Esophagus squamous epithelium (tissue), 5 donors: ENCODE measurements at places on chromosomes 4 and X.

- DNase-seq = no peak
Observed at GRCh38 chr4:125244848-125245450, 69.8 kb upstream of the FAT4 start.

GRCh38 chr4:176780995-176781738, 11.6 kb downstream of the VEGFC start:
- no peak for DNase-seq

GRCh38 chr4:107404591-107405300, 315.3 kb downstream of the PAPSS1 start:
- no peak for DNase-seq

DNA sequence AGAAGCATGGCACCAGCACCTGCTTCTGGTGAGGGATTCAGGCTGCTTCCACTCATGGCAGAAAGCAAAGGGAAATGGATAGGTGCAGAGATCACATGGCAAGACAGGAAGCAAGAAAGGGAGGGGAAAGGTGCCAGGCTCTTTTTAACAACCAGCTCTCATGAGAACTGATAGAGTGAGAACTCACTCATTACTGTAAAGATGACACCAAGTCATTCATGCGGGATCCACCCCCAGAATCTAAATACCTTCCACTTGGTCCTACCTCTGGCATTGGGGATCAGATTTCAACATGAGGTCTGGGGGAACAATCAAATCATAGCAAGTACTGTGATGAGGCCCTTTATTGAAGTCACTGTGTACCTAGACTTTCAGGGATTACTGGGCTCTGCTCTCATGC, 72.0 kb upstream of the PRDM5 start:
- no peak for DNase-seq

DNA sequence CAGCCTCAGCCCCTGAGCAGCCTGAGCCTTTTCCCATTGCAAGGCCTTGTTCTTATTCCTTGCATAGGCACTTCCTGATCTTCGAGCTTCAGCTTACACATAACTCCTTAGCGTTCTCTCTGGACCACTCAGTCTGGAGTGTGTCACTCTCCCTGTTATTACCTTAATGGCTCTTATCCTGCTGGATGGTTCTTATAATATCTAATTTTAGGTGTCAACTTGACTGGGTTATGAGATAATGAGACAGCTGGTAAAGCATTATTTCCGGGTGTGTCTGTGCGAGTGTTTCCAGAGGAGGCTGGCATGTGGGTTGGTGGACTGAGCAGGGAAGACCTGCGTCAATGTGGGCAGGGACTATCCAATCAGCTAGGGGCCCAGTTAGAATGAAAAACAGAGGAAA, 75.7 kb downstream of the HAUS3 start:
- DNase-seq = no peak

DNA sequence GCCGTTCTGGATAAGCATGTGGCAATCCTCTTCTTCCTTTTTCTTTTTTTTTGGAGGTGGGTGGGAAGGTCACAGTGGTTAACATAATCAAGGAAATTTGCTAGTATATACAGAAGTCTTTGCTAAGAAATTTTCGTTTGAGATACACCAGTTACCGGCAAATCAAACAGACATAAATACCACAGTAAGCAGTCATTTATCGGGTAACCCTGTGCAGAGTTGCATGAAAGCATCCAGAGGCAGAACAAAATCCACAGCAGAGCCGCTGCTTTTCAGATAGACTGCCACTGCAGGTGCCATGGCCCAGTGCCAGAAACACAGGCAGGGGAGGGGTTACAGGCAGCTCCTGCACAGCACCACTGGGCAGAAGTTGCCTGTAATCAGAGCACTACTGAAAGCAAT, 179.1 kb upstream of the MAB21L2 start:
- DNase-seq = no peak

DNA sequence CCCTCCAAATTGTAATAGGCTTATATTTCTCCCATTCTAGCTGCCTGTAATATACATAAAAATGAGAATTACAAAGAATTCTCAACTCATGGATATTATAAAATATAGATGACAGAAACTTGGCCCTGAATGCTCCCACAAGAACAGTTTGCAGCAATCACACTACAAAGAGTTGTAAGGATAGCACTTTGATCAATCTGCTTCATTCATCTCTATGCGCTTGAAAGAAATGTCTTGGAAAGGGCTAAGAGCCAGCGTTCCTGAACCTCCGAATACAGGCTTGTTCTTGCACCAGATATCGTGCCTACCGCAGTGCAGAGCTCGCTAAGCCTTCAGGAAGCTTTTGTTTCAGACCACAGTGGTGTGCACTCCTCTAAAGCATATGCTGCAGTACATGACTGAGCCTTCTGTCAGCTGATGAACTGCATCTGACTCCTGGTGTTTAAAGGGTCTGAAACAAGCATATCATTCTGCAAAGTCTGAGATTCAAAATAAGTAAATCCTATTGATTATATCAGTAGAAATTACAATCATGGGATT, 417.6 kb upstream of the ZFP42 start:
- DNase-seq = no peak

- no peak for DNase-seq
Observed at GRCh38 chr4:10965196-10965595, 280.6 kb upstream of the CLNK start.

DNA sequence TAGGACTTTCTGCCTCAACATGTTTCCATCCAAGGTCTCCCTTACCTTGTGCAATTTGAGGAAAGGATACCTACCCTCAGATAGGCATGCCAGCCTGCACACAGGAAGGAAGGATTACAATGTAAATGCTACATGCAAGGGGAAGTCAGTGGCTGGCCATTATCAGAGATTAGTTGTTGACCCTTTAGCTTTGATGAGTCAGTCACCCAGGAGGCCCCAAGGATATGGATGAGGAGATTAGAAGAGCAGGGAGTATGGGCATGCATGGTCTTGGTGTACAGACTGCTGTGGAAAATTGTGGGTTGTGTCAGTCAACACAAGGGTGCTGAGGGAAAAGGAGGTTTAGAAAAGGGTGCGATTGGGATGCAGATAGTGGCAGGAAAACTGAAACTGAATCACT, 92.0 kb downstream of the GUCY2F start:
- no peak for DNase-seq

GRCh38 chrX:112614640-112615039, 65.1 kb downstream of the LHFPL1 start:
- DNase-seq = no peak

- DNase-seq = no peak
Observed at GRCh38 chrX:25015486-25016360, at the start of gene ARX. TSS of gene ARX (minus strand) at chrX:25015965. CDS start at chrX:25015737, 228 bp downstream.

- no peak for DNase-seq
Observed at GRCh38 chr4:143701365-143701764, 890 bp upstream of the FREM3 start.

- no peak for DNase-seq
Observed at GRCh38 chrX:68490644-68491043, 8.2 kb upstream of the YIPF6 start.

GRCh38 chrX:2588049-2588448, 87.3 kb upstream of the DHRSX start:
- DNase-seq = no peak

- no peak for DNase-seq
Observed at GRCh38 chr4:3522651-3523050, 9.6 kb downstream of the LRPAP1 start.

DNA sequence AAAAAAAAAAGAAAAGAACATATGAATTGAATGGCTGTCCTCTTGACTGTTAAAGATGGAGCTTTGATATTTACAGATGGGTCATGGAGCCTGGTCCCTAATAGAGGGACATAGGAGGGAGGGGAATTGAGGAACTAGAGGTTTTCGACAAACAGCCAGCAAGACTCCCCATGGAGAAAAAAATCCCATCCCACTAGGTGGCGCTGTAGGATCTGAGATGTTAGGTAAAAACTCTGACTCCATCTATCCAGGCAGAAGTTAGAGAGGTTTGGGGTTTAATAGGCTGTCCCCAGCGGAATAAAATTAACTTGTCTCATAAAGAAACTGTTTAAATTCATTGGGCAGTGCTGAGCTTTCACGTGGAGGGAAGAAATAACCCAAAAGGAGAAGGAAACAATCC, 45.9 kb downstream of the HMGB2 start:
- peak; percentile 2 for DNase-seq

- no peak for DNase-seq
Observed at GRCh38 chr4:107870236-107870635, 45.5 kb downstream of the SGMS2 start.

GRCh38 chr4:109609431-109609830, 49.4 kb downstream of the MCUB start:
- no peak for DNase-seq

DNA sequence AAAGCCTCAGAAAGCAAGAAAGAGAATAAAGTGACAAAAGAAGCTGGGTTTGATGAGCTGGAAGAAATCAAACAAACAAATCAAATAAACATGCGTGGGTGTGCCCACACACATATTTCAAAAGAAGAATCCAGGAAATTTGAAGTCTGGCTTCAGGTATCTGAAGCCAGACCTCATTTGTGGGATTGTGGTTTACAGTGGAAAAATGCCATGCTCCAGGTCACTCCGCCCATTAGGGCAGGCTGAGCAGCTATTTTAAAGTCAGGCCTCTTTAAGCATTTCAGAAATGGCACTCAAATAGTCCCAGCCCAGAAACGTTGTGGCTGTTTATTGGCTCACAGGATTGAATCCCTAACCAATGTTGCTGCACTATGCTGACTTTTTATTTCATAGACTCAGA, 226.1 kb upstream of the F9 start:
- no peak for DNase-seq

- no peak for DNase-seq
Observed at GRCh38 chrX:134520860-134521390, 61.0 kb downstream of the HPRT1 start.

- DNase-seq = no peak
Observed at GRCh38 chrX:109987884-109988283, 15.0 kb upstream of the TMEM164 start.

DNA sequence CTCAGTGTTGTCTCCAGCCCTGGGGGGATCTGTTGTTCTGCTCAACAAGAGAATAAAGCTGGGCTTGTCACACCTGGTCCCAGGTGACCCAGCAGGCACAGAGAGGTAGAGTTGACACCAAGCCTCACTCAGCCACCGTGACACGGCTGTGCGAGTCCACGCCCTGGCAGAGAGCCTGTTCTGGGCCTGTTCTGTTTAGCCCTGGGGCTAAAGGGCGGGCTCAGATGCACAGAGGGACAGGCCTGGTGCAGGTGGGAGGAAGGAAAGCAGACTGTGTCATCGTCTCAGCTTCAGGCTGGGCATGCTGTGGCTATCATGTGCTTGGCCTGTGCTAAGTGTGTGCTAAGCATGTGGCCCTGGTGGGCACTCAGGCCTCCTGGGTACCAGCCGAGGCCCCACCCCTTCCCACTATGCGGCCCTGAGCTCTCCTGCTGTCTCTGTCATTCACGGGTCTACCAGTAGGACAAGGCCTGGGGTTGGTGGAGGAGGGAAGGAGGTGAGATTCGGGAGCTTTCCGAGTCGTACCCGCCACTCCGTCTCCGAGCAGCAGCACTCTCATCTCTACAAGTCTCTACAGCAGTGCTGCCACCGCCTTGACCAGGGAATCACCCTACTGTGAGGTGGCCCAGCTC, 10.8 kb downstream of the WFS1 start:
- DNase-seq = no peak

DNA sequence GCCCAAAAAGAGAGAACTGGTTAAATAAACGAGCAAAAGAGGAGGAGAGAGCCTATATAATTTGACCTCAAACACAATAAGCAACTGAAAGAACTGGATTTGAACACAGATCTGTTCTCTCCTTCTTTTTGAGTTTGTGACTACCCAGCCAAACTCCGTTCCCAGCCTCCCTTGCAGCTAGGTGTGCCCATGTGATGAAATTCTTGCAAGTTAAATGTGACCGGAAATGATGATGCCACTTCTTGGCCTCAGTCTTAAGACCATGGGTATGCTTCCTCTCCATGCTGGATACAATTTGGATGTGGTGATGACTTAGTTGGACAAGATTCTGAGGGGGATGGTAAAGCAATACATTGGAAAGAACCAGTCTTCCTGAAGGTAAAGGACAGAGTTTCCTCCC, 204.1 kb downstream of the PTTG2 start:
- DNase-seq = no peak

DNA sequence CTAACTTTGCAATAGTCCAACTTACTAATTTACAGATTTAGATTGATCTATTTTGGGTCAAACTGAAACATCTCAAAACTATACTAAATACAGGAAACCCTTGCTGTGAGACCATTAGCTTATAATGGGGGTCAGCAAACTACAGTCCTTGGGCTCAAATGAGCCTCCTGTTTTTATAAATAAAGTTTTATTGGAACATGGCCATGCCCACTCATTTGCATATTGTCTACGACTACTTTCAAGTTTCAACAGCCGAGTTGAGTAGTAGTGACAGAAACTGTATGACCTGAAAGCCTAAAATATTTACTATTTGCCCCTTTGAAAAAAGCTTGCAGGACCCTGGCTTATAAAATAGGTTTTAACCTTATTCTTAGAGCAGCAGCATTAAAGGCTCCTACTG, 92.4 kb downstream of the C4orf51 start:
- DNase-seq = no peak

- no peak for DNase-seq
Observed at GRCh38 chr4:176413171-176413570, 93.4 kb downstream of the SPCS3 start.

GRCh38 chr4:52982255-52982945, 120.3 kb downstream of the RASL11B start:
- DNase-seq = no peak

DNA sequence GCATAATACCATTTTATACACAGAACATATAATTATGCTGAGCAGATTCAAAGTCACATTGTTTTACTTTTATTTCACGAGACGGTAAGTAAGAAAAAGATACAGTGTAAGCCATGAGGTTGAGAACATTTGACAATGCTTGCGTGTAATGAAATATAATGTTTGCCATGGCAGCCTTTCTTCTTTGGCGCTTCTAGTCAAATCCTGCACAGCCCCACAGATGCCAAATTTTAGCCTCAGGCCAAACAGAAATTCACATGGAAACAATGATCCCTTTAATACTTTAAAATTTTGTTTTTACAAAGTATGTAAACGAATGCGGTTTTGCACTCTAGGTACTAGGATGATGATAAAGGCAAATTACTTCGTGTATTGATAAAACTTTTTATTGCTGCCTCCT, 502.7 kb upstream of the SMIM31 start:
- no peak for DNase-seq

DNA sequence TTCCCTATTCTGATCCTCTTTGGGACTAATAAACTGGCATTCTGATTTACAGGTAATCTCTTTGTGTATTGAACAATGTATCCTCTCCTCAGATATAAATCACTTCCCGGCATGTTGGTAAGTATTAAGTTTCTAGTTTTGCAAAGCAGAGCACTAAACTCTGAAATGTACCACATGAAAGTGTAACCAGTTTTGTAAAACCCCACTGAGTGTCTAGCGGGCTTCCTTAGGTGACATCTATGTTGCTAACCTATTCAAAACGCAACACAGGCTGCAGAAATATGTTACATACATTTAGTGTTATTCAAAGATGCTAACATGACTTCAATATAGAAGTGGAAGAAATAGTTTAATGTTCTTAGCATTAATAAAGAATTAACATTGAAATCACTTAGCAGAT, 25.2 kb downstream of the DNAJB14 start:
- no peak for DNase-seq

GRCh38 chrX:39211501-39211900, 410.2 kb downstream of the MID1IP1 start:
- DNase-seq = no peak
